ENCODE measurements at places on chromosomes 12 and 14.

DNA sequence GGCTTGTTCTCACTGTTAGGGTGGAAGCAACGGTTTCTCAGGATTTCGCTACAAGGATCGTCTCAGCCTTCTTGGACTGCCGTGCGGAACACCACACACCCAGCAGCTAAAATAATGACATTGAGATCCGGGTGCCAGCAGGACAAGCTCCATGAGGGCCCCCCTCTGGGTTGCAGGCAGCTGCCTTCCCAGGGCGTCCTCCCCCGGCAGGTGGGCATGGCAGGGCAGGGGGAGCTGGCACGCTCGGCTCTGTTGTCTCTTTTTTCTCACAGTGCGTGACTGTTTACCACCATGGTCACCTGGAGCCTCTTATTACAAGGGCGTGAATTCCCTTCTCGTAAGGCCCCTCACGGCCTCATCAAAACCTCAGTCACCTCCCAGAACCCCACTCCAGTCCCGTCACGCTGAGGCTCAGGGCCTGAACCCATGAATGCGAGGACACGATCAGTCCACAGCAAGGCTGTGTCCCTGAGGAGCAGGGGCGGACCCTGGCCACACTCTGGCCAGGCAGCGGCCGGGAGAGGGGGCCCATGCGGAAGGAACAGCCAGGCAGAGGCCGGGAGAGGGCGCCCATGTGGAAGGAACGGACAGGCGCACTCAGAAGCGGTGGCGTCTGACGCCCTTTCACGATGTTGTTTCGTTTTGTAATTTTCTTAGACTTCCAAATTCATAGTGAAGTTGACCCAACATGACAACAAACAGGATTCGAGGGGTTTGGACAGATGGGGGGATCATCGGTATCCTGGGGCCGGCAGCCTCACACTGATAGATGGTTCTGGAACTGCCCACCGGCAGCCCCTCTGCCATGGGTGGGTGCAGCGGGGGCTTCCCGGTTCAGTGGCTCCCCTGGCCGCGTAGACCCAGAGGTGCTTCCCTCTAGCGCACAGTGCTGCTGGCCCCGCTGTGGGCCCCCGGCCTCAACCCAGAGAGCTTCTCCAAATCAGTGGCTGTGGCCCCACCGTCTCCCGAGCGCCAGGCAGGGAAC, 10.0 kb downstream of the LRCOL1 start:
- peak; percentile 6 for DNase-seq

DNA sequence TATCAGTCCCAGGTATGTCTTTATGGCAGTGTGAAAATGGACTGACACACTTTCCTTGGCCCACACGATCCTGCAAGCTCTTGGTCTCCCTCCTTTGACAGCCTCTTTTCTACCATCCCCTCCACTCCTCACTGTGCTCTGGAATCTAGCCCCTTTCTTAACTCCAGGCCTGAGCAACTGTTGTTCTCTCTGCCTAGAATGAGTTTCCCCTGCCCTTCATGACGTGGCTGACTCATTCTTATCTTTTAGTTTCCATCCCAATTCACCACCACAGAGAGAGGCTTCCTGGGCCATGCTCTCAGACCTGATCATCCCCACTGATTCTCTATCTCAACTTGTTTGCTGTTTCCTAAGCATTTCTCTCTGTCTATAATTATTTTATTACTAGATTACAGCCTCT, 157.4 kb upstream of the HMGA2 start:
- DNase-seq, result no peak

GRCh38 chr14:24317141-24317928, 6.0 kb downstream of the LTB4R start:
- no peak for DNase-seq

DNA sequence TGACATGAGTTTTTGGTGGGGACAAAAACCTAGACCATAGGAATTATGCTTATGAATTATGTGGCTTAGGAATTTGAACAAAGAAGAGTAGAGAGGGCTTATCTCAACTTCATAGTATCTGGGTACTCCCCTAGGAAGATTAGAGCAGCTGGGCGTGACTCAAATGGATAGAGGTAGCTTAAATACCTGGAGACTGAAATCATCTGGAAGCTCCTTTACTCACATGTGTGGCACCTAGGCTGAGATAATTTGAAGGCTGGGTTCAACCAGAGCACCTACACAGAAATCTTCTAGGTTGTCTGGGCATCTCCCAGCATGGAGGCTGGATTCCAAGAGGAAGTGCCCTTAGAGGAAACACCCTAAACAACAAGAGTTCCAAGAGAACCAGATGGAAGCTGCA, 393.9 kb downstream of the ADAMTS20 start:
- DNase-seq, result no peak

GRCh38 chr12:90304231-90304630, 595.6 kb upstream of the ATP2B1 start:
- no peak for DNase-seq

DNA sequence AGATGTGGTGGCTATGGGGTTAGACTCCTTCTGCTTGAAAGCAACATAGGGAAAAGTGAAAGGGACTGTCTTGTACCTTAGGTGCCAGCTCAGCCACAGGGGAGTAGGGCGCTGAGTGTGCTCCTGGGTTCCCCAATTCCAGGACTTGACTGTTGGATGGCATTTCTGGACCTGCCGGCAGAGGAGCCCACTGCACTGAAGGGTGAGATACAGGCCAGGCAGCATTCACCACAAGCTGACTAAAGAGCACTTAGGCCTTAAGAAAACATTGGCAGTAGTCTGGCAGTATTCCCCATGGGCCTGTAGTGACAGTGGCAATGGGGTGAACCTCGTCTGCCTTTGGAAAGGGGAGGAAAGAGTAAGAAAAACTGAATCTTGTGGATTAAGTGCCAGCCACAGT, 67.1 kb upstream of the TMTC2 start:
- DNase-seq, result no peak

DNA sequence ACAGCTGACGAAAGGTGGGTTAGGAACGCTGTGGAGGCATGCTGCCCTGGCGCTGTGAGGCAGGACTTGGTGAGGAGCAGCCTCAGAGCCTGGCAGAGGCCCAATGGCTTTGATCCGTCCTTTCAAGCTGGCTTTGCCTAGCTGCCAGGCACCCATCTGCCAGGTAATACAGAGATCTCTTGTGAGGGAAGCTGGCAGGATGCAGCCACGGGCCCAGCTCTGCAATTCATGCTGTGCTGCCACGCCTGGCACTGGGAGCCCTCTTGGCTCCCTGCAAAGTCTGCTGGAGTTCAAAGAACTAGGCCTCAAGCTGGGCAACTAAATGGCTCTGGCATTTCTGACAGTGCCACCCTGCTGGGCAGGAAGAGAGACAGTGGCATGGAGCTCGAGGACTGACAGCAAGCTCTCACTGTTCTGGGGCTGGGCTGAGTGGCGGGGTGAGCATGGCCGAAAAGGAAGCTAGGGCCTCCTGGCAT, 18.7 kb downstream of the IQSEC3 start:
- no peak for DNase-seq

GRCh38 chr14:30290001-30290400, 269.0 kb upstream of the G2E3 start:
- DNase-seq, result no peak

Measured in AML-193 (cell line).